CD8-positive, alpha-beta memory T cell (primary cell): ENCODE measurements at places on chromosomes 5 and 9.
A peak's percentile ranks its signal among the peaks of the same experiment; 100 is the strongest.

DNA sequence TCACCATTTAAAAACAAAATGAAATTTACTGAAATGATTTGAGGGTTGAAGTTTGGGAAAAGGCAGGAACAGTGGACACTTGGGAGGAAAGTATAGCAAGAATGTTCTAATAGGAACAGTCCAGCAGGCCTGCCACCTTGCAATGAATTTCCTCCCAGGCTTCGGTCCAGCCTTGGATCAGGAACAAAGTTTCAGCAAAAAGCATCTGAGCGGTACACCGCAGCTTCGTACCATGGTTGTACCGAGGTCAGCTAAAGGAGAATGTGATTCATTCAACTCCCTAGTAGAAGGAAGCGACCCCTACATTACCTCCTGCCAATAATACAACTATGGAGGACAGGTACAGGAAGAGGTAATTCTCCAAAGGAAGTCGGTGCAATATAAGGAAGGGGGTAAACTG lies 111.4 kb downstream of the ENC1 start:
- no peak for DNase-seq

- DNase-seq: peak; percentile 36
Observed at GRCh38 chr9:107283623-107284616, 841 bp downstream of the RAD23B start.

DNA sequence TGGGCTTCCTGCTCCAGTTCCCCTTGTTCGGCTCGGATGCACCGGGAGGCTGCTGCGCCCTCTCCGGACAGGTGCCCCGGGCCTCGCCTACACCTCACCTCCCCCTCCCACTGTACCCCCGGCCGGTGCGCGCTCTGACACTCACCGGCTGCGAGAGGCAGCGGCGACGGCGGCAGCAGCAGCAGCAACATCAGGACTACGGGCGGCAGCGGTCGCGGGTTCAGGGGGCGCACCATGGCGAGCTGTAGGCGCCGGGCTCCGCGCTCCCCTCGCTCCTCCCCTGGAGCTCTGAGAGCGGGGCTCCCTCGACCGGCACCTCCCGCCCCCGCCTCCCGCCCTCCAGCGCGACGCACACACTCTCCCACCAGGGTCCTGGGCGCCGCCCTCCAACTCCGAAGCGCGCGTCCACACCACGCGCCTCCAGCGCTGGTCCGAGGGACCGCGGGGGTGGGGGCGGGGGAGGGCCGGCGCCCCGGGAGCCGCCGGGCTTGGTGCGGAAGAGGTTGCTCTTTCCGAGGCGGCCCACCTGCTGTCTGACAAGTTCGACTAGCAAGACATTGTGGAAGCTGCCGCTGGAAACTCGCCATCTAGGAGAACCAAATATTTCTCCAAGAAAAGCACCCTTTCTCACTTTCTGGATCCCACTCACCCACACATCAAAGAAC lies at the start of gene GFRA3:
GFRA3 (minus strand) TSS at position 433 of the 665 bp plus-strand sequence; CDS start at position 236, 197 bp downstream.
- DNase-seq: peak; percentile 3

GRCh38 chr9:78994471-78994870 lies 577.3 kb upstream of the TLE4 start:
- DNase-seq: no peak

- no peak for DNase-seq
Observed at GRCh38 chr5:132370181-132370970, 866 bp downstream of the SLC22A5 start.

DNA sequence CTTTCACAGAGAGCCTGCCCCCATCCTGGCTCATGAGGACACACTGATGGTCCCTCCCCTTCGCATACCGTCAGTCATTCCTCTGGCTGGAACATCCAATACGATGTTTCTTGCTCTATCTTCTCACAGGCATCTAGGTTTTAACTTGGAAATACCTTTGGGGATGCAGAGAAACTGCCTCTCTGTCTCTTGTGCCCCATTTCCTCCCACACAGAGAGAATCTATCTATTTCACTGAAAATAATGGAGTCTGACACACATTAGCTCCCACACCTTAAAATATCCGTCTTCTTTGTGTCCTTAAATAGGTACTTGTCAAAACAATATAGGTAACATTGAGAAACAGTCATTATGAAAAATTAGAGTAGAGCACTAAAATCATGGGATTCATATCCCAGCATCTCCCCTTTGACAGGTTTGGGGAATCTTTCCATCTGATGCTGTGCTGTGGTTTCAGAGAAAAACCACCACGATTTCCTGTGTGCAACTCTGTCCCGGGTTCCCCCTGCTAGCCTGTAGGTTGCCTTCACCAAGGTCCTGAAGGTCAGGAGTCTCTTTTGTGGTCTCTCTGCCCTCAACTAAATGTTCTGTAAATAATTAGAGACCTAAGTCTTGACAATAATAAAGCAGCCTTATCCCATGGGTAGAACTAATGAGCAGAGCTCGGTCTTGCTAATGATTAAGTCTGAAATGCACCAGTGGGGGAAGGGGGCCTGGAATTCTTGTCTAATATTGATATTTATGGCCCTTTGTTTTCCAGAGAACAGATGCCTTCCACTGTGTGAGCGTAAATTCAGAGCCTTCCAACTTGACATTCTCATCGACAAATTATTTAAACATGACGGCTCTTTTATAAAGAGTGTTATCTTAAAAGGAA lies 371.0 kb downstream of the ICE1 start:
- no peak for DNase-seq

- DNase-seq: no peak
Observed at GRCh38 chr9:123116036-123116435, 82.6 kb downstream of the GPR21 start.

DNA sequence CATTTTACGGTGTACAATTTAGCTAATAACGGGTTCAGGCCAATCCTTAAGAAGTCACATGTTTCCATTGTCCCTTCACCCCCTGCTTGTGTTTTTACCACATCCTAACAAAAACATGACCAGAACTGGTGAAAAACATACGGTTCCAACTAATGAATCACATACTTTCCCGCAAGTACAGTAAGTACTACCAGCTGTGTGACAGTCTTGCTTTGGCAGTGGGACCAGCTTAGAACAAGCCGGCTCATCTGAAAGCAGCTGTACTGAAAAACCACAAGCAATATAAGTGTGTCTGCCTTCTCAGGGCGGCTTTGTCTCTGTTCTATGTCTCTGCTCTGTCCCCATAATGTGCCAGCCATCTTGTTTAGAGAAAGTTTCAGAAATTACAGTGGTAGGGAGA lies 242.5 kb downstream of the BNC2 start:
- DNase-seq: no peak

DNA sequence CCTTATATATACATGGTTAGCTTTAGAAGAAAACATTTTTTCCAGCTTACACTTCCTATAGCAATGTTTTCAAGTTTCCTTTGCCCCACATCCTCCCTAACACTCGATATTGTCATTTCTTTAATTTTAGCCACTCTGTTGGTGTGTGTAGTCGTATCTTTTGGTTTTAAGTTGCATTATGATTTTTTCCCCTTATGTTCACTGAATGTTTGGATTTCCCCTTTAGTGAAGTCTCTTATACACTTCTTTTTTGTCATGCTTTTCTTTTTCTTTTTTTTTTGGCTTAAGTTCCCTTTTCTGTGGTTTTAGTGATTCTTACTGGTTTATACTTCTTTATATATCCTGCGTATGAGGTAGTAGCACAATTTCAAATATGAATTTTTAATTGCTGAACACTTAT lies 58.8 kb downstream of the KDM4C start:
- DNase-seq: no peak

GRCh38 chr9:12554636-12555035 lies 138.5 kb upstream of the TYRP1 start:
- no peak for DNase-seq

- DNase-seq: no peak
Observed at GRCh38 chr9:129213551-129213950, 35.5 kb upstream of the IER5L start.
